Thoracic aorta endothelial cell (primary cell): ENCODE measurements at places on chromosomes 1 and 21. TPM values are rescaled to one million over a fixed set of nuclear protein-coding genes. Genes with fewer than 3 reads are reported as not detected.

SPRR2B gene
- not detected in 2 replicates for total RNA-seq

RGS1 gene
- not detected in 2 replicates for total RNA-seq

OR4F16 gene
- total RNA-seq, result 0.22 and 0.27 TPM in 2 replicates

KCNH1 gene
- total RNA-seq, result under 0.01 TPM in 1 of 2 replicates, not detected in the other

RNU1-4 gene
- total RNA-seq, result under 0.01 TPM in 2 replicates

IQGAP3 gene
- 32.6 and 51.6 TPM in 2 replicates for total RNA-seq

SERTAD4 gene
- total RNA-seq, result 2.7 and 4.7 TPM in 2 replicates

CBR1 gene
- 71.8 and 73.1 TPM in 2 replicates for total RNA-seq

OR2L2 gene
- total RNA-seq, result not detected in 2 replicates

TMEM61 gene
- total RNA-seq, result not detected in 2 replicates

ZBTB7B gene
- 10.2 and 15.0 TPM in 2 replicates for total RNA-seq

HCRTR1 gene
- 0.57 and 0.66 TPM in 2 replicates for total RNA-seq

MXRA8 gene
- total RNA-seq, result 0.80 and 1.2 TPM in 2 replicates

TSSK3 gene
- 0.27 and 0.65 TPM in 2 replicates for total RNA-seq

ELAPOR1 gene
- total RNA-seq, result 0.53 and 1.0 TPM in 2 replicates

CASQ1 gene
- total RNA-seq, result not detected in 2 replicates

CLCA1 gene
- total RNA-seq, result not detected in 2 replicates

OR2L3 gene
- total RNA-seq, result not detected in 2 replicates

SLC25A34 gene
- total RNA-seq, result 0.13 and 0.22 TPM in 2 replicates

JAM2 gene
- total RNA-seq, result 1.9 and 2.4 TPM in 2 replicates

OPTC gene
- not detected in 2 replicates for total RNA-seq

CELA3A gene
- total RNA-seq, result not detected in 2 replicates

ZNF362 gene
- 7.3 and 9.5 TPM in 2 replicates for total RNA-seq

AMPD1 gene
- total RNA-seq, result not detected in 2 replicates
